NCI-H510A treated with DMSO at 0.1 percent for 48 hours (cell line): ENCODE measurements at places on chromosomes 12 and 14.

DNA sequence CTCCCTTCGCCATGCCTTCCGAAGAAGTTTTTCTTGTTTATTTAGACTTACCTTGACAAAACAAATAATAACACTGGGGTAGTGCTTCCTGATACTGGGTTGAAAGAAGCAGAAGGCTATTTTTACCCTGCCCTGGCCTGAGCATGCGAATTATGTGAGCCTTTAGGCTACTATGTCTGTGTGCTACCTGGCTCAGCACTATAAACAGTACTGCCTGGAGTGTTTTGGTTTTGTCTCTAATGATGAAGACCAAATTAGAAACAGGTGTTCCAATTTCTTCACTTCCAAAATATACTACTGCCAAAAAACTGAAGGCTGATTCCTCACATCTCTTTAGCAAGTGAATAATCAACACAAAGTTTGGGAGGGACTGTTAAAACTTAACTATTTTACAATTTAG lies 7.6 kb upstream of the OVCH1 start:
- DNase-seq: no peak

DNA sequence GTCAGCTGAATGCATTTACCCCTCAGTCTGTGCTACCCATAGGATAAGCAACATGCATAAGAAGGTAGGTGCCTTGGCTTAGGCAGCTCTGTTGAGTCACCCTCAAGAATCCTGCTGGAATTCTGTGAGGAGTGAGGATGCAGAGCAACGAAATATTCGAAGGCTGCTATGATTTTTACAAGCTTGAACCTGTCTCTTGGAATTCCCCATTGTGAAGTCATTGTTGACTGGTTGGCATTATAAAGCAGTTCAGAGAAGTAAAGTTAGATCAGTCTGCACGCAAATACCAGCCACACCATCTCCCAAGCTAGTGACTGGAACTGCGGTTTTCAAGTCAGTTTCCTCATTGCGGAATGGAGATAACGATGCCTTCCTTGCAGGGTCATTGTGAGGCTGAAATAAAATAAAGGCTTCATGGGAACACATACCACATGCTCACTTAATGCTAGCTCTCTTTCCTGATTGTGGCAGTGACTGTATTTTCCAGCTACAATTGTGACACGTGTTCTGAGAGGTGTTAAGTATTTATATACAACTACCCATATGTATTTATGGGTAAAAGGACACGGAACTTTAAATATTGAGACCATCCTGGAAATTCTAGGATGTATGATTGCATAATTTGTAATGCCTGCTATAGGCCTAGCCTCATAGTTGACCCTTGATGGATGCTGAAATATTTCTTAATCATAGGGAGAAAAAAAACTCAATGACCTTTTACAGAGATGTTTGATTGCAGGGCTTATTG lies 96.7 kb downstream of the ETV6 start:
- no peak for DNase-seq

DNA sequence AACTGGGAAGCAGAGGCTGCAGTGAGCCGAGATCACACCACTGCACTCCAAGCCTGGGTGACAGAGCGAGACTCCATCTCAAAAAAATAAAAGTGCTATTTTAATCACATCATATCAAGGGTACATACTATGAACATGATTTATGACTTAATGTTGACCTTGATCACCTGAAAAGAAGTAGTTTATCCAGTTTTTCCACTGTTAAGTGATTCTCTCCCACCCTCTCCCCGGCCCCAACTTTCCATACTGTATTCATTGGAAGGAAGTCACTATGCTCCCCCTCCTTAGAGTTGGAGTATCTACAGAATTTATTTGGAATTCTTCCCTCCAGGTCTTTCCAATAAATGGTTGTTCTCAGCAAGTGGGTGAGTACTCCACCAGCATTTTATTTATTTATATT lies 3.0 kb upstream of the PRMT5 start:
- no peak for DNase-seq

GRCh38 chr14:102492531-102492910 lies 17.1 kb downstream of the ANKRD9 start:
- no peak for DNase-seq

DNA sequence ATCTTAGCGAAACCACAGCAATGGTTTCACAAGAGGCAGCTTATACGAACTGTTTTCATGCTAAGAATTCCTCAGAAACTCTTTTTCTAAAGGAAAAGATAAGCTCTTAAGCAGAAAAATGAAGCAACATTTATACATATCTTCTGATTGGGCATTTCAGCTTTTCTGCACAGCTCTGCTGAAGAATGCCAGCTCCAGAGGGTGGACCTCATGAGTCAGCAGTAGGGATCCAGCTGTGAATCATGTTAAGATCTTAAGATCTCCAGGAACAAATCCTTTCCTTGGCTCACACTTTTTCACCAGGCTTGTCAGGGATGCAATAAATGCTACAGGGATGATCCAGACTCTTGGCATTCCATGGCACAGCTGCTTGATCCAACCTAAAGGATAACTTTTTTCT lies 477.1 kb upstream of the CCDC196 start:
- no peak for DNase-seq

DNA sequence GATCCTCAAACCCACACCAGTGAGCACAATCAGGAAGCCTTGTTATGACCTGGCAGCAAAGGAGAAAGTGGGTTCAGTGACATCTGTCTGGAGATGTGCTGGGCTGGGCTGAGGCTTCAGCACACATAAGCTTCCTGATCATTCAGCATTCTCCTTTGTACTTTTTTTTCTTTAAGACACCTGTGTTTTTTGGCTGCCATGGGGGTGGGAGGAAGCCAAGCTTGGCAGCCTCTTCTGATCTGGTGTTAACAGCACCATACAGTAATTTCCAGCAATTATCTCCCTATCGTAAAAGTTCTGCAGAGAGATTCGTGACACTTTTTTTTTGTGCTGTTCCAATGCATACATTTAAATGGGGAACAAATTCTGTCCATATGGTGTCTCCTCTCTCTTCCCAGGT lies 38.9 kb upstream of the RASSF3 start:
- no peak for DNase-seq

DNA sequence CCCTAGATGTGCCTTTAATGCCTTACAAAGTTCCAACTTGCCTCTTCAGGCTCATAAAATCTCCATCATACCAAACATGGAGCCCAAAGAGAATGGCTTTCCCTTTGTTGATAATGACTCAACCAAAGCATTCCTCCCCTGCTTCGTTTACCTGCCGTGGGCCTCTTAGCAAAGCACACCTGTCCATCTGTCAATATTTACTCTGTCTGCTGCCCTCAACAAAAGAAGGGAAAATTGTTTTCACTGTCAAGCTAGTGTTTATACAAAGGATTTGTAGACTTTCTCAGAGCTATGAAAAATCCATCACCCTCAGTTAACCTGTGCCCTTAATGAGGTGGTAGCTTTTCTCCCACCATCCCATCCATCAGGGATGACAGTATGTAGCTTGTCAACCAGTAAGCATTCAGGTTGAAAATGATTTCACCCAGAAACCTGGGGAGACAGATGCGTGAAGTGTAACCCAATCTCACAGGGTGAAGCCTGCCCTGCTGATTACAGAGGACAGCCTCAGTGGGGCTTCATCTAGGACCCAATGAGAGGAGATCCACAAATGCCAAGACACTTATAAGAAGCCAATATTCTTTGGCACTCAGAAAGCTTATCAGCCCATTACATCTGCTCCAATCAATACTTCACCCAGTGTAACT lies 278.1 kb downstream of the NUAK1 start:
- DNase-seq: peak; percentile 99

DNA sequence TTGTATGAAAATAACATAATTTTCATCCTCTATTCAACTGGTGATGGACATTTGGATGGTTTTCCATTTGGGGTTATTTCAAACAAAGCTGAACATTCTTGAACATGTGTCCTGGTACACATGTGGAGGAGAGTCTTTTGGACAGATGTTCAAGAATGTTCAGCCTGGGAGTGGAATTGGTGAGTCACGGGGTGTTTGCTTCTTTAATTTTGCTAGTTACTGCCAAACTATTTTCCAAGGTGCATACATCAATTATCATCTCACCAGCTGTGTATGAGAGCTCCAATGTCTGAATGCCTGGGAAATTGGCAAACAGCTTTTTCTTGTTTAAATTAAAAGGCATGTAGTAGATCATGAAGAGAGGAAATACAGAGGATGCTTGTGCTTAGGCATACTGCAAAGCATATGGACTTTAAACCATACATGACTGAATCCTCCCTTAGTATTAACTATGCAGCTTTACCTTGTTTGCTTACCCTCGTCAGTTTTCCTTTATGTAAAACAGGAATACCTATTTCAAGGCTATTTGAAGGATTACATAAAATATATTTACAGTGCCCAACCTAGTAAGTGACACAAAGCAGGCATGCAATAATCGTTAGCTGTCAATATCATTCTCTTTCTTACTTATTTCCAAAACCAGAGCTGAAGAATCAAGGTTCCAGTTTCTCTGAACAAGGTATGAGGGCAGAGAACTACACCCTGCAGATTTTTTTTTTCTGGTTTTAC lies 152.1 kb downstream of the ITPR2 start:
- DNase-seq: no peak

GRCh38 chr14:40697231-40697630 lies 909.4 kb upstream of the LRFN5 start:
- DNase-seq: no peak

DNA sequence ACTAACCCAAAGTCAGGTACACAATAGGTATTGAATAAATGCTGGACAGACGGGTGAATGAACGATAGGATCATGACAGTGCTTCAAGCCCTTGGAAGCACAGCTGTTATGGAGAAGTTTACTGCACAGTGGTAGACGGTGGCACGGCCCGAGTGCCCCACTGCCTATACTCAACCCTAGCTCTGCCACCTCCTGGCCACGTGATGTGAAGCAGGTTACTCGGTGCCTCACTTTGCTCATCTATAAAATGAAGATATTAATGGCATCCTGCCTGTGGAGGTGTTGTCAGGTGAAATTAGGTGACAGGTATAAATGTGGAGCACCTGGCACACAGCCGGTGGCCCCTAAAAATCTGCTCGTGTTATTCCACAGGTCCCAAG lies 5.8 kb downstream of the ASB2 start:
- DNase-seq: peak; percentile 42

DNA sequence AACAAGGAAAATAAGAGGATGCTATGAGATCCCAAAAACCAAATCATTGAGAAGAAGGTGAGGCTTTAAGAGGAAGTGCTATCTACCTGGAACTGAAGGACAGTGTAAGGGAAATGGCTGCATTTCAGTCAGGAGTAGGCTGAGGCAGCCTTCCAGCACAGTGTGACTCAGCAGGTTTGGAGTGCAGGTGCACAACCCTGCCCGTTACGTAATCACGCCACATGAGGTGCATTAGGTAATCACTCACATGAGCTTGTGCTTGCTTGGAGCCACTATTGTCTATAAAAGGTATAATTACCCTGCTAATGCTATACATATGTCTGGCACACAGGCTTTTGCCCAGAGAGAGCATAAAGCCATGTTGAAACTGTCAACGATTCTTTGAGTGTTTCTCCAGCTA lies 74.9 kb downstream of the DIO2 start:
- no peak for DNase-seq

DNA sequence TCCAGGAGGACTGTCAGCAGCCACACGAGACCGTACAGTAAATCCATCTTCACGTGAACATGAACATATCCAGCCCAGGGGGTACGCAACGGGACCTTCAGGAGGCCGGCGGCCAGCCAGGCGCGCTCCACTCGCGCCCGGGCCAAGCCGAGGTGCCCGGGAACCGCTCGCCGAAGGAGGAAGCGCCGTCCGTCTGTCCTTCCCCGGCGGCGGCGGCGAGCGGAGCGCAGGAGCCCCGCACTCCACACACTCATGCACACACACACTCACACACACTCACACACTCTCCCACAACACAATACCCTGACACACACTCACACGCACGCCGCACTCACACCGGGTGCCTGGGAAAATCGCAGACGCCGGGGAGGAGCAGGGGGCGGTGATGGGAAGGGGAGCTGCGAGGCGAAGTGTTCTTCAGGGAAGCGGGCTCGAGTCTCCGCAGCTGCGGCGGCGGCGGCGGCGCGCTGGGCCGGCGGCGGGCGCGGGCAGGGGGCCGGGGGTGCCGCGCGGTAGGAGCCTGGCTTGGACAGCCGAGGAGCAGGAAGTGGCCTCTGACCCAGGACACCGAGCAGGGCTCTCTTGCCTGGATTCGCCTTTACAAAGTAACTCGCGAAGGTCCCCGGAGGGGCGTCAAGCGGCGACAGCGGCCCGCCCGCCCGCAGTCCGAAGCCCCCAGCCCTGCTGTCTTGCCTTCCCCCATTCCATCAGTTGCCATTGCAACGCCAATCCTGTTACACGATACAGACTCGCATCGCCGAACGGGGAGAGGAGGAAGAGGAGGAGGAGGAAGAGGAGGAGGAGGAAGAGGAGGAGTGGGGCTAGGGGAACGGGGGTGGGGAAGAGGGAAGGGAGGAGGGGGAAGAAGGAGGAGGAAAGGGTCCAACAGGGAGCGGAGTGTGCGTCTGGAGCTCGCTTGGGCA lies 601 bp downstream of the MDGA2 start:
- no peak for DNase-seq

DNA sequence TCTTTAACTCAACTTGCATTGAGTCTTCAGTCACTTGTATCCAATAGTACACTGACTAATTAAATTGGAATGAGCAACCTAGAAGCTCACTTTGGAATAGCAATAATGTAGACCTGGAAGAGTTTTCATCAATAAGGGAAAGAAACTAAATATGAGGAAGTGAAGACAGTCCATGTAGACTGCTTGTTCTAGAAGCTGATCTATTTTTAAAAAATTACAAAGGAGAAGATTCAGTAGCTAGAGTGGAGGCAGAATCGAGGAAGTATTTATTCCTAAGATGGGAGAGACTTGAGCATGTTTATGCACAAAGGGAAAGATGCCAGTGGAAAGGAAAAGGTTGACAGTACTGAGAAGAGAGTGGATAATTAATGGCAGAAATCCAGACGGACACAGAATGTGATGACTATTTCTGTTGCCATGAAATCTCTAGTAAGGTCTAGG lies 156.3 kb upstream of the PDE3A start:
- no peak for DNase-seq

DNA sequence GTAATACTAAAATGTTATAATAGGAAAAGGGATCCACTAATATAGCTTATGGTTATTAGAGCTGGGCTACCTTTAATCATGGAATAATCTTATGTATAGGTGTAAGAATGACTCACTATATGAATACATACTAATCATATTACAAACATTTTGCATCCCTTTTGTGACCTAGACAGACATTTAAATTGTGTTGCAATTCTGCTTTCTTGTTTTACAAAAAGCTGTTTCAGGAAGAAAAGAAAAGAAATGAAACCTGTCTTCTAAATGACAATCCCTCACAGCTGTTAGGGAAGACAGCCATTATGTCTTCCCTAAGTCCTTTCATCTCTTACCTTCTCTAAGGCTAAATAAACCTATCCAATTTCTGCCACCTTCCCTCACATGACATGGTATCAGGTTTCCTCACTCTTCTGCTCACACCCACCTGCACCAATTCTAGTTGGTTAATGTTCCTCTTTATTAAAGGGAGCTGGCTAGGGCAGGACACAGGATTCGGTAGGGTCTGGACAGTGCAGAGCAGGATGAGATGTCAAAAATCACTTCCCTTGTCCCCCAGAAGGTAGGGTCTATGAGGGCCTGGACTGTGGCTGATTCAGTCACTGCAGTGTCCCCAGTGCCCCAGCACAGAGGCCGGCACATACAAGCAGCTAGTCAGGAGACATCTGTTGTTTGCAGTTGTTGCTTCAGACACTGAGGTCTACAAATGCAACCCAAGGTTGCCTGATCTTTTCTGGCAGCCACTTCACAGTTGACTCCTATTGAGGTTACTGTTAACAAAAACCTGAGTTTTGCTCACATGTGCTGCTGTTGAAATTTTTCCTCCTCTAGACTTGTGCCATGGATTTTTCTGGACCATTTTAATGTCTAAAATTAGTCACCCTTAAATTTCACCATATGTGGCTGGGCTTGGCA lies 3.7 kb downstream of the DHRS7 start:
- DNase-seq: peak; percentile 90

- no peak for DNase-seq
Measured at GRCh38 chr14:53365486-53366130, 212.5 kb upstream of the DDHD1 start.
